Naive thymus-derived CD4-positive, alpha-beta T cell (primary cell): ENCODE measurements at places on chromosomes 7 and 10. TPM values are rescaled to one million over a fixed set of nuclear protein-coding genes. Genes with fewer than 3 reads are reported as not detected.

Gene UBTD1
- total RNA-seq, result 4.2 TPM

DNA sequence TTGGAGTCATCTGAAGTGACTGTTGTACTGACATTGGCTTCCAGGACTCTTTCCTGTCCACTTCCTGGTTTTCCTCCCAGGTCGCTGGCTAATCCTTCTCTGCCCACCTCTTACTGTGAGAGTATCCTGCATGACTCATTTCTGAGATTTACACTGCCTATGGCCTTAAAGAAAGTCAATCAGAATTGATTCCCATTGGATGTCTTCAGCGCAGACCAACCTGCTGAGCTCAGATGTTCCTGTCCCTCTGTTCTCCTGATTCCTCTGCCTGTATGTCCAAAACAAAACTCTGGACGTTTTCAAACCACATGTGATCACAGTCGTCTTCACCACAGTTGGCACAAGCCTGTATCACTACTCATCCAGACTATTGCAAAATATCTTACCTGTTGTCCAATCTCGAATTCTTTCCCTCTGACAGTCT, 262.1 kb downstream of the CREB5 start:
- no peak for DNase-seq

- DNase-seq, result no peak
Measured at GRCh38 chr10:88076027-88076880, 212.8 kb downstream of the PTEN start.

- no peak for DNase-seq
Measured at GRCh38 chr7:77825131-77825530, 26.6 kb downstream of the PHTF2 start.

DNA sequence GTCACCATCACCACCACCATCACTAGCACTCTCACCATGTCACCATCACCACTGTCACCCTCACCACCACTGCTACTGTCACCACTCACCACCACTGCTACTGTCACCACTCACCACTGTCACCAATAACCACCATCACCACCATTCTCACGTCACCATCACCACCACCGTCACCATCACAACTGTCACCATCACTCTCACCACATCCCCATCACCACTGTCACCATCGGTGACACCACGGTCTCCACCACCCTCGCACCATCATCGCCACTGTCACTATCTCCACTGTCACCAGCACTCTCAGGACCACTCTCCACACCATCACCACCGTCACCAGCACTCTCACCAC, 130.4 kb downstream of the MAD1L1 start:
- no peak for DNase-seq

- DNase-seq, result no peak
Measured at GRCh38 chr7:66281678-66282590, 76.8 kb downstream of the TPST1 start.
